ENCODE measurements at places on chromosomes 4 and X. TPM values are rescaled to one million over a fixed set of nuclear protein-coding genes. Genes with fewer than 3 reads are reported as not detected.

DNA sequence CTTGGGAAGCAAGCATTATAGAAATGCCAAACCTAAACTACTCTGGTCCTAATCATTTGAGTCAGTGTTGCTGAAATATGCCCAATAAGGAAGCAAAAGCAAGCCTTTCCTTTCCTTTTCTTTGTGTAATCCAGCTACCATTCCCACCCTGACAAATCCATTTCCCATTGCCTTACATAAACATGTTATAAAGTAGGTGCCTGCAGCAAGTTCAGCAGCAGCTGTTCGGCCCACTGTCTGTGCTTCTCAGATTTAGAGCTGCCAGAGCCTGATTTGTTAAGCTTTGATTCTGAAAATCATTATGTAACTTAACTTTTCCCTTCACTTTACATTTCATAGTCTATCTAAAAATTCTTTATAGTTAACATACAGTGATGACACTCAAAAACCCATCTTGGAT lies 148.6 kb downstream of the EPHA5 start:
- H3K36me3 ChIP-seq: no peaks in the 10 kb centered on the region
- H3K4me1 ChIP-seq: no peaks in the 10 kb centered on the region
- no peak overlapping the region for H3K4me3 ChIP-seq
- H3K27ac ChIP-seq: no peak overlapping the region

DNA sequence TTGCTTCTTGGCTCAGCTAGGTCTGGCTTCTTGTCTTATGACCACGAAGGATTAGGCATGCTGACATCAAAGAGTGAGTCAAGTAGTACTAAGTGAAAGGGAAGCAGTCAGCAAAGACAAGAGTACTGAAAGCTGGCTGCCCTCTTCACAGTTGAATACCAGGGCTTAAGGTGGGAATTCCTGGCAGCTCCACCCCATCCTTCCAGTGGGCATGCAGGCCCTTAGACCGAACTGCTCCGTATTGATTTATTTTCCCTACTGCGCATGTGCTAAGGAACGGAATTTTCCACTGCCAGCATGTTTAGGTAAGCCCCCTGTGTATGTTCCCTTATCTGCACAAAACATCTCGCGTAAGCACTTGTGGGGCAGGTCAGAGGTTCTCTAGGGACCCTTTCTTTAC lies 2320.1 kb downstream of the ARAP2 start:
- no peak overlapping the region for H3K27ac ChIP-seq
- DNase-seq: no peak
- H3K36me3 ChIP-seq: no peaks in the 10 kb centered on the region

DNA sequence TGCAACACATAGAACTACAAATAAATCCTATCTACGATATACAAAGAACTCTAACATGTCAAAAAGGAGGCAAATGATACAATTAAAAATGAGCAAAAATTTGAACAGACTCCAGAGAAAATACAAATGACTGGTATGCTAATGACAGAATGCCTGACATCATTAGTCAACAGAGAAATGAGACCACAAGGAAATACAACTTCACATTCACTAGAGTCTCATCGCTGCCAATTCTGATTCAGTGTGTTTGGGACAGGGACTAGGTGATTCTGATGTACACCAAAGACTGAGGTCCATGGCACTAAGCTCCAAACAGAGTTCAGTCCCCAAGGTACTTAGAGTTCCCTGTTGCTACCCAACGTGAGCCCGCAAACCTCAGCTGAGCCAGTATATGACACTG lies 23.4 kb downstream of the SLC2A9 start:
- DNase-seq: no peak
- no peaks in the 10 kb centered on the region for H3K36me3 ChIP-seq
- H3K27me3 ChIP-seq: no peaks in the 10 kb centered on the region
- H3K27ac ChIP-seq: no peak overlapping the region
- peaks cover 30% of the 10 kb centered on the region for H3K4me1 ChIP-seq

GRCh38 chr4:123363729-123364128 lies 32.9 kb upstream of the SPRY1 start:
- H3K36me3 ChIP-seq: no peaks in the 10 kb centered on the region
- no peak for DNase-seq
- no peak overlapping the region for H3K4me3 ChIP-seq
- no peaks in the 10 kb centered on the region for H3K4me1 ChIP-seq
- H3K27me3 ChIP-seq: peaks cover 5% of the 10 kb centered on the region

GRCh38 chrX:35829501-35829900 lies 31.4 kb downstream of the MAGEB16 start:
- no peaks in the 10 kb centered on the region for H3K27me3 ChIP-seq
- H3K36me3 ChIP-seq: no peaks in the 10 kb centered on the region
- no peak overlapping the region for H3K27ac ChIP-seq
- H3K4me3 ChIP-seq: no peak overlapping the region
- no peak for DNase-seq

DNA sequence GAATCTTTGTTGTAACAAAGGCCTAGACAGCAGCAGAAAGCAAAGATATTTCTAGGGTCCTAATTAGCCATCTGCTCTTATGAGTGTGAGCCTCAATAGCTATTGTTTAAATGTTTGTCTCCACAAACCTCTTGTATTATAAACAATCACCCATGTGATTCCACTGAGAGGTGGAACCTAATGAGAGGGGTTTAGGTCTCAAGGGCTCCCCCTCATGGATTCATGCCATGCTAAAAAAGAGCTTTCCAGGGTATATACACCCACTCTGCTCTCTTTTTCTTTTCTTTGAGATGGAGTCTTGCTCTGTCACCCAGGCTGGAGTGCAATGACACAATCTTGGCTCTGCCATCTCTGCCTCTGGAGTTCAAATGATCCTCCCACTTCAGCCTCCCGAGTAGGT lies 42.1 kb downstream of the TRIM61 start:
- H3K27me3 ChIP-seq: peaks cover 8% of the 10 kb centered on the region
- no peak overlapping the region for H3K4me3 ChIP-seq
- H3K36me3 ChIP-seq: no peaks in the 10 kb centered on the region
- H3K27ac ChIP-seq: no peak overlapping the region
- DNase-seq: no peak

DNA sequence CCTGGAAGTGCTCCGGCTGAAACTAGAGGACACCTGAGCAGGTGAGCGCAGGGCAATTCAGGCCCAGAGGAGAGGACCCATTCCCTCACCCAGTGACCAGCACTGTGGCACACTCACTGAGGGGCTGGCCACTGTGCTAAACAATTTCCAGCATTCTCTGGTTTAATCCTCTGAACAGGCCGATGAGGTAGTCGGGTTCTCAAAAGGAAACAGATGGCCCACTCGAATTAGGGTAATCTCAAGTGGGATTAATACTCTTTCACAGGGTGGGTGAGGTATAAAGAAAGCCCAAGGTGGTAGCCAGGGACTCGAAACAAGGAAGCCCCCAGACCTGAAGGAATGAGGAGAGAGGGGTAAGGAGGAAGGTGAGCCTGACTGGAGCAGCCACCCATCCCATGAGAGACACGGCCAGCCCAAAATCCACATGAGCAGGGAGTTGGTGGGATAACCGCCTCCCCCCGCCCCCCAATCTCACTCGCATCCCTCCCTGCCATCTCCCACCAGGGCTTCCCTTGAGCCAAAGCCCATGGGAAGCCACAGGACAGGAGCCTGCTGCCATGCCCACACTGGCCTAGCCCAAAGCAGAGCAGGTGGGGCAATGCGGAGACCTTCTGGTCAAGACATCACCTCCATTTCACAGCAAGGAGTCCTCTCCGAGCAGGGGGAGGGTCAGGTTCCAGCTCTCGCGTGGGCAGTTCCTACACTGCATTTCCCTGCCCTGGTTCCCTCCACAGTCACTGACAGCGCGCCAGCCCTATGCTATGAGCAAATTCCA lies 55.0 kb downstream of the SH3KBP1 start:
- H3K4me3 ChIP-seq: no peak overlapping the region
- H3K4me1 ChIP-seq: peaks cover 40% of the 10 kb centered on the region
- no peaks in the 10 kb centered on the region for H3K27me3 ChIP-seq
- H3K36me3 ChIP-seq: peaks cover 18% of the 10 kb centered on the region
- no peak for DNase-seq
- H3K27ac ChIP-seq: no peak overlapping the region

GRCh38 chr4:163590103-163590502 lies 95.6 kb downstream of the TMA16 start:
- H3K27me3 ChIP-seq: no peaks in the 10 kb centered on the region
- DNase-seq: no peak
- H3K27ac ChIP-seq: no peak overlapping the region
- no peaks in the 10 kb centered on the region for H3K36me3 ChIP-seq
- H3K4me3 ChIP-seq: no peak overlapping the region
- peaks cover 11% of the 10 kb centered on the region for H3K4me1 ChIP-seq

- no peak overlapping the region for H3K27ac ChIP-seq
- no peak for DNase-seq
- H3K27me3 ChIP-seq: peaks cover 4% of the 10 kb centered on the region
Observed at GRCh38 chr4:79514621-79515329, 106.7 kb upstream of the GK2 start.

GRCh38 chr4:167210166-167210565 lies 24.1 kb downstream of the SPOCK3 start:
- H3K27ac ChIP-seq: no peak overlapping the region
- no peaks in the 10 kb centered on the region for H3K4me1 ChIP-seq
- H3K4me3 ChIP-seq: no peak overlapping the region
- no peaks in the 10 kb centered on the region for H3K27me3 ChIP-seq

GRCh38 chr4:155506745-155507144 lies 130.0 kb upstream of the MAP9 start:
- H3K27ac ChIP-seq: no peak overlapping the region
- DNase-seq: no peak
- H3K36me3 ChIP-seq: no peaks in the 10 kb centered on the region
- no peaks in the 10 kb centered on the region for H3K27me3 ChIP-seq
- H3K4me3 ChIP-seq: no peak overlapping the region

DNA sequence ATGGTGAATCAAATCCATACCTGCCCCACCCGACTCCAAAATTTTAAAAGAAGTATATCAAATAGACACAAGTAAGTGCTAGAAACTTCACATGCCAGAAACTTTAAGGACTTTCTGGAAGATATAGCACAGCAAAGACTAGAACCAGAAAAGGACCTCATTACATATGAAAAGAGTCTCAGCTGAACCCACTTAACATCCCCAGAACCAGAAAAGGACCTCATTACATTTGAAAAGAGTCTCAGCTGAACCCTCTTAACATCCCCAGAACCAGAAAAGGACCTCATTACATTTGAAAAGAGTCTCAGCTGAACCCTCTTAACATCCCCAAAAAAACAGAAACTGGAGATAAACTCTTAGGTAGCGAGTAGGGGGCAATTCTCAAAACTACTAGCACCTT lies 32.3 kb downstream of the STPG2 start:
- no peak for DNase-seq
- H3K36me3 ChIP-seq: no peaks in the 10 kb centered on the region
- H3K27me3 ChIP-seq: no peaks in the 10 kb centered on the region
- H3K4me3 ChIP-seq: no peak overlapping the region

DNA sequence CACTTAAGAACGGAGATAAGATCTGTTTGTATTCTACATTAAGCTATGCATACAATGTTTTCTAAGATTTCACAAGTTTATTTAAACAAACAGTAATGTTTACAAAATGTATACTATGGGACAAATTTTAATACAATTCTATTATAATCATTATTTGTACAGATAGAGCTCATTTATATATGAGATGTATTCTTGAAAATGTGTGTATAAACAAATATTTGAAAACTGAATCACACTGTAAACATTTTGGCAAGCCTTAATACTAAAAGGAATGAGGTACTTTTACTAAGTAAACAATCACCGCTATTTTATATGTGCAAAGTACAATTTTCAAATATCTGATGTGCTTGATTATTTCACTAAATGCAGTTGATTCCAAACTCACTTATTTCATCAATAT lies 119.2 kb upstream of the MAB21L2 start:
- H3K36me3 ChIP-seq: peaks cover 26% of the 10 kb centered on the region
- H3K27ac ChIP-seq: no peak overlapping the region
- no peaks in the 10 kb centered on the region for H3K27me3 ChIP-seq
- H3K4me3 ChIP-seq: no peak overlapping the region

GRCh38 chr4:77872723-77873445 lies 10.3 kb downstream of the MRPL1 start:
- no peak for DNase-seq
- H3K27me3 ChIP-seq: no peaks in the 10 kb centered on the region
- no peak overlapping the region for H3K4me3 ChIP-seq
- peaks cover 21% of the 10 kb centered on the region for H3K4me1 ChIP-seq

GJB1 gene
- total RNA-seq: not detected

ZNF157 gene
- total RNA-seq: 0.69 TPM

IL3RA gene
- total RNA-seq: not detected

TKTL2 gene
- total RNA-seq: not detected

SORCS2 gene
- total RNA-seq: 0.15 TPM

CASP6 gene
- total RNA-seq: 11.5 TPM

KLB gene
- total RNA-seq: not detected

EGF gene
- total RNA-seq: not detected

SPANXD gene
- total RNA-seq: not detected

TMPRSS11D gene
- not detected for total RNA-seq

Measured in activated naive CD4-positive, alpha-beta T cell treated with anti-CD3 and anti-CD28 coated beads for 36 hours (primary cell).